ENCODE measurements at places on chromosomes 1 and 21.

GRCh38 chr1:108611984-108612383, 48.9 kb downstream of the HENMT1 start:
- no peak for DNase-seq

- no peak for DNase-seq
Measured at GRCh38 chr1:165949335-165950130, 122.1 kb downstream of the UCK2 start.

DNA sequence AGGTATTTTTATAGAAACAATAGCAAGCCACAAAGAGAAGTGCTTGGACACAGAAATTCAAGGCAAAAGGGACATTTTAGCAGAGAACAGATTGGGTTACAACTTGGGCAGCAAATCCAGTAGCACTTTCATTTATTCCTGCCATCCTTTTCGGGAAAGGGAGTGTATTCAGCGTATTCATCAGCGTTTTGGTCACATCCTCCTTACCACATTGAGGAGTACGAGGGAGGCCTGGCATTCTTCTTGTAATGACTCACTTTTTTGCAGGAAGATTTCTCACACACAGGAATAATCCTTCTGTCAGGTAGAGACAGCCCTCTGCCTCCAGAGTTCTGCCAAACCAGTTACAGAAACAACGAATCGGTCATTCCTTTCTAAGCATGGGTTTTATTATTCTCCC, 18.1 kb upstream of the FAM78B start:
- no peak for DNase-seq

- DNase-seq, result no peak
Measured at GRCh38 chr1:238060061-238060460, 169.3 kb upstream of the ZP4 start.

GRCh38 chr1:109133815-109134214, 19.9 kb downstream of the ELAPOR1 start:
- peak; percentile 49 for DNase-seq

- no peak for DNase-seq
Measured at GRCh38 chr1:96632045-96632664, 89.4 kb upstream of the PTBP2 start.

- no peak for DNase-seq
Measured at GRCh38 chr1:2617971-2618470, 14.8 kb downstream of the MMEL1 start.

- no peak for DNase-seq
Measured at GRCh38 chr1:216325946-216326345, 97.3 kb downstream of the USH2A start.

GRCh38 chr21:34280959-34281358, 82.8 kb upstream of the KCNE2 start:
- DNase-seq, result no peak

- DNase-seq, result peak; percentile 77
Measured at GRCh38 chr21:25560891-25561290, 46.4 kb downstream of the MRPL39 start.

- no peak for DNase-seq
Measured at GRCh38 chr1:194318790-194319280, 1132.4 kb upstream of the B3GALT2 start.

DNA sequence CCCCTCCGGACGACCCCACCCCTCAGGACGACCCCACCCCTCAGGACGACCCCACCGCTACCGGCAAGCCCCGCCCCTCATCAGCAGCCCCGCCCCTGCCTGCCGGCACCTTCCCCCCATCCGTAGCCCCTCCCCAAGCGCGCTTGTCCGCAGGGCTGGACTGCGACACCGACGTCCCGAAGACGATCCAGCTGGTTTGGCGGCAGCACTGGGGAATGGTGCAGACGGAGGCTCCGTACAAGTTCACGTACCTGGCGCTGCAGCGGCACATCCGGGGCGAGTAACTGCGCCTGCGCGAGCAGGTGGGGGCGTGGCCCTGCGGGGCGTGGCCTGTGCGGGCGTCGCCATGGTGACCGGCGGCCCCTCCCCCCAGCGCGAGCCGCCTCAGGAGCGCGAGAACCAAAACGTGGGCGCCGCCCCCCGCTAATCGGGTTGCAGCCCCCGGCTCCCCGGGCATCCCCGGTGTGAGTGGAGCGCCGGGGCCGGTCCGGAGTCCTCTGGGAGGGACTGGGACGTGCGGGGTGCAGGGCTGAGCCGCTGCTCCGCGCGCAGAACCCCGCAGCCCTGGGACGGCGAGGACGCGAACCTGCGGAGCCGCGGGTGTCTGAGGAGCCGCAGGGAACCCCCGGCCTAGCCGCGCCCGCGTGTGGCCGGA, 4.9 kb downstream of the RNF223 start:
- DNase-seq, result no peak

DNA sequence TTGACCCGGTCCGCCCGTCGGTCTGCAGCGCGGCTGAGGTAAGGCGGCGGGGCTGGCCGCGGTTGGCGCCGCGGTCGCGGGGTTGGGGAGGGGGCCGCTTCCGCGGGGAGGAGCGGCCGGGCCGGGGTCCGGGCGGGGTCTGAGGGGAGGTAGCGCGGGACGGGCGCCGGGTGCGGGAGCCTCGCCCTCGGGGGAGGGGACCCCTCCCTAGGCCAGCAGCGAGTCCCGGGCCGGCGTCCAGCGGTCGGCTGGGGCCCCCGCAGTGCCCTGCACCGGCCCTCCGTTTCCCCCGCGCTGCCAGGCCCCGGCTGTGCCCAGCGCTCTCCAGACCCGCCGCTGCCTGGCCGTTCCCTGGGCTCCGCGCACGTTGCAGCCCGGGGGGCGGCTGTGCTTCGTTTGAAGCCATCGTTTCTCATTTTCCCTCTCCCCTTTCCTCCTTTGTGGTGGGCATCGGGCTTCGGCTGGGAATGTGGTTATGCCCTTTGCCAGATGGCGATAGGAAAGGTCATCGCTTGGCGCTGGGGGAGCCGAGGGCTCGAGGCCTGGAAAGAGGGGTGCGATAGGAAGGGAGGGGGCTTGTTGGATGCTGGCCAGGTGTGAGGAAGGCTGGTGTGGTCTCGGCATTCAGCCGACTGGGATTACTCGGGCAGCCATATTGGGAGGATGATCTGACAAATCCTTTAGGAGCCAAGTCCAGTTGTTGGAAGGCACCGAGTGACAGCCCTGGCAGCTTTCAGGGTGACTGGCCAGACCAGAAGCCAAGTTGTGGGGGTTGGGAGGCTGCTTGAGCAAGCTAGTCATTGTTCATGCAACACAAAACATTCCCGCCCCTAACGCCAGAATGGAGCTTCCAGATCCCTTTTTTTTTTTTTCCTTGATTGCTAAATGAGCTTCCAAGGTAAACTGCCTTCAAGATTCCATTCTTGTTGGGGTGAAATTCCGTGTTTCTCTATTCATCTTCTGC, 753 bp downstream of the KIF1B start:
- DNase-seq, result peak; percentile 84

DNA sequence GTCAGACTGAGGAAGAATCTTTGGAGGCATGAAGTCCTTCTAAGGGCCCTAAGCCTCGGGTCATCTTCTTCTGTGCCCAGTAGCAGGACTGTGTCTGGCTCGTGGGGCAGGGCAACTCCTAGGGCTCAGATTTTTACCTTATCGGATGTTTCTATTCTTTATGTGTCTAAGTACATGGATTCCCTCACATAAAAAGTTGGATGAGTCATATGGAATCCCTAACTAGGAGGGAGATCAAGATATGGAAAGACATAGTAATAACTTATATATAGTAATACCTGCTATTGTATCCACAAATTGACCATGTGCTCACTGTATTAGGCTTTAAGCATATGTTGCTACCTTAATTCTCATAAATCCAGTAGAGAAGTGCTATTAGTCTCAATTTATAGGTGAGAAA, 364.5 kb upstream of the CAMK1G start:
- no peak for DNase-seq

GRCh38 chr1:30779294-30780071, 21.9 kb upstream of the LAPTM5 start:
- peak; percentile 96 for DNase-seq
